ENCODE measurements at places on chromosomes 3 and 15.

- DNase-seq: no peak
Observed at GRCh38 chr15:64017082-64017588, 29.1 kb downstream of the DAPK2 start.

- no peak for DNase-seq
Observed at GRCh38 chr15:71048913-71049675, 66.2 kb upstream of the THSD4 start.

DNA sequence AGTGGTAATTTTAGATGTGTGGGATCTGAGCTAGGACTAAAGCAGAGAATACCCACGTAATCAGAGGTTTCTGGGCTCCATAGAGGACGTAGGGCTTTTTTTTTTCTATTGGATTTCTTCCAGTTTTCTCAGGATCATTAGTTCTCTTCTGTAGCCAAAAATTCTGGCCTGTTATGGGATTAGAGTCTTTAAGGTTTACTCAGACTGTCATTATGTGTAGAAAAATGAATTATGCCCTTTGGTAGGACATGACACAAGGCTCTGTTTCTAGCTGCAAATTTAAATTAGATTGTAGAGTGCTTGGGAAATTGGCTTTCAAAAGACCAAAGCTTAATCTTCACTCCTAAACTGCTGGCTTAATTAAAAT lies 1.9 kb downstream of the SETD5 start:
- no peak for DNase-seq

- no peak for DNase-seq
Observed at GRCh38 chr15:47685141-47685870, 32.0 kb upstream of the SEMA6D start.

GRCh38 chr3:55521064-55521737 lies 34.1 kb upstream of the WNT5A start:
- DNase-seq: no peak

- DNase-seq: no peak
Observed at GRCh38 chr3:186142393-186142932, 33.6 kb upstream of the ETV5 start.

DNA sequence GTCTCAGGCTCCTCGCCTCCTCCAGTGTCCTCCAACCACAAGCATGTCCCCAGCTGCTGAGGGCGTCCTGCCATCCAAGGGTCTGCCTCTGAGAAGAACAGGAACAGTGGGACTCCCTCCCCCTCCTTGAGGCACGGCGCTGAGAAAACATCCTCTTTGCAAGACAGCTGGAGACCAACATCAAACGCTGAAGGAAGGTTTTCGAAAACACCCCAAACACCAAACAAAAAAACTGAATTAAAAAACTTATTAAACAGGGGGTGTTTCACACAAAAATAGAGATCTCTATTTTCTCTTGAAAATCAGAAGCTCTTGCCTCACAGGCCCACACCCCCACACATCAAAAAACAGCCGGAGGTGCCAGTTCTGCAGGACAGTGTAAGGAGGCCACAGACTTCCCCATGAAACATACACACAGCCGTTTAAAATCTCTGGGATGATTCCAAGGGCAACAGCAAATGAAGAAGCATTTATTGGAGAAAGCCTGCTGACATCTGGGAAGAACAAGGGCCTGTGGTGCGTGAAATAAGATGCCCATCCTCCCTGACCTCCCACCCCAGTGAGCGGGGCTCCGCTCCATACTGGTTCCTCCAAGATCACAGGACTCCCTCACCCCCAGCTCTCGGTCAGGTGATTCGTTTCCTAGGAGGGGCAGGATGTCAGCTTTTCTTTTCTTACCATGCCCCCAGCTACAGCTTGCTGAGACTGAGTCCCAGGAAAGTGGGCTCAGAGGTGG lies 71.3 kb downstream of the NUP210 start:
- no peak for DNase-seq

DNA sequence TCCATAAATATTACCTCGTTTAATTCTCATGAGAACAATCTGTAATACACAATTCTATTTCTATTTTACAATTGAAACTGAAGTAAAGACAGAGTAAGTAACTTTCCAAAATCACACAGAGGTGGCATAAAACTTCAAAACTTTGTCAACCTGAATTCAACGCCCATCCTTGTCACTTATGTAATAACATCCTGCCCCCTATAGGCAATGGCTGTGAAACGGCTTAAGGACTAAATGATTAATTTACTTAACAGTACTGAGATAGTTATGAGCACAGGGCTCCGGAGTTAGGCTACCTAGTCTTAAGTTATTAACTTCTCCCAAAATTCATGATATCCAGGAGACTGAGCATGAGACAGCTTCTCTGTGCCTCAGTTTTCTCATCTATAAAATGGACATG lies 293.1 kb upstream of the CHRM5 start:
- DNase-seq: no peak

DNA sequence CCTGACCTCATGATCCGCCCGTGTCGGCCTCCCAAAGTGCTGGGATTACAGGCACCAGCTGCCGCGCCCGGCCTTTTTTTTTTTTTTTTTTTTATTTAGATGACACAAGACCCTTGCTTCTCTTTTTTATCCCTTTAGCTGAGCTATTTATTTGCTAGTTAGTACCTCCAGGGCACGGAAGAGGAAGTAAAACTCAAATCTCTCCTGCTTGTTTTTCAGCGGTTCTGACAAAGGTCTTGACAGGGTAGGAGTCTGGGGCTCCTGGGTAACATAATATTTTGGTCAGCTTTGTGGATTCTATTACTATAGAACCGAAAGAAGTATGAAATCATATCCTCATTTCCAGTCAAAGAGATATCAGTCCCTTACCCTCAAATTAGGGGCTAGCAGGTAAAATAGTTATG lies 44.0 kb upstream of the ETV5 start:
- DNase-seq: no peak

GRCh38 chr15:33561407-33561806 lies 250.6 kb downstream of the RYR3 start:
- DNase-seq: no peak

- no peak for DNase-seq
Observed at GRCh38 chr3:57530071-57530608, 14.0 kb downstream of the DNAH12 start.

DNA sequence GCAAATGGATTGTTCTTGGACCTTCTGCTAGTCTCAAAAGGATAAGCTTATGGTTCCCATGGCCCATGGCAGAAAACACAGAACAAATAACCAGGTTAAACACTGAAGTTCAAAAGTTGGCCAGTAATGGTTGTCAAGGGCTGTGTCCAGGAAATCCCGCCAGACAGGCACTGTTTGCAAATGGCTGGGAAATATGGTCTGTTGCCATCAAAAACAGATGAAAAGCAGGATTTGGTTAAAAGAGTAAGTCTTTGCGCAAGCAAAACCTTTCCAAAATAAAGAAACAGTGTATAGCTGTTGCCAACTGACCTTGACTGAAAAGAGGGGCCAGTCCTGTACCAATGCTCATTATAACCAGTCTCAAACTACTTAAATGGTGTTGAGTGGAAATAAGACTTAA lies 58.6 kb downstream of the WWTR1 start:
- DNase-seq: no peak

DNA sequence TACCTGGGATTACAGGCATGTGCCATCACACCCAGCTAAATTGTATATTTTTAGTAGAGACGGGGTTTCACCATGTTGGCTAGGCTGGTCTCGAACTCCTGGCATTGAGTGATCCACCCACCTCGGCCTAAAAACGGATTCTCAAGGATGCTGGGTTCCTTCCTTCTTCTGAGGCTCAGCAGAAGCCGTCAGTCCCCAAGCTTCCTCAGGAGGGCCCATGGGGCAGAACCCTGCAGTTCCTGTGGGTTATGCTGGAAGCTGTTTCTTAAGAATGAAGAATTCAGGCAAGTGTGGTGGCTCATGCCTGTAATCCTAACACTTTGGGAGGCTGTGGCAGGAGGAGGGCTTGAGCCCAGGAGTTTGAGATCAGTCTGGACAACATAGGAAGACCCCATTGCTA lies 29.0 kb upstream of the ZNF710 start:
- no peak for DNase-seq

DNA sequence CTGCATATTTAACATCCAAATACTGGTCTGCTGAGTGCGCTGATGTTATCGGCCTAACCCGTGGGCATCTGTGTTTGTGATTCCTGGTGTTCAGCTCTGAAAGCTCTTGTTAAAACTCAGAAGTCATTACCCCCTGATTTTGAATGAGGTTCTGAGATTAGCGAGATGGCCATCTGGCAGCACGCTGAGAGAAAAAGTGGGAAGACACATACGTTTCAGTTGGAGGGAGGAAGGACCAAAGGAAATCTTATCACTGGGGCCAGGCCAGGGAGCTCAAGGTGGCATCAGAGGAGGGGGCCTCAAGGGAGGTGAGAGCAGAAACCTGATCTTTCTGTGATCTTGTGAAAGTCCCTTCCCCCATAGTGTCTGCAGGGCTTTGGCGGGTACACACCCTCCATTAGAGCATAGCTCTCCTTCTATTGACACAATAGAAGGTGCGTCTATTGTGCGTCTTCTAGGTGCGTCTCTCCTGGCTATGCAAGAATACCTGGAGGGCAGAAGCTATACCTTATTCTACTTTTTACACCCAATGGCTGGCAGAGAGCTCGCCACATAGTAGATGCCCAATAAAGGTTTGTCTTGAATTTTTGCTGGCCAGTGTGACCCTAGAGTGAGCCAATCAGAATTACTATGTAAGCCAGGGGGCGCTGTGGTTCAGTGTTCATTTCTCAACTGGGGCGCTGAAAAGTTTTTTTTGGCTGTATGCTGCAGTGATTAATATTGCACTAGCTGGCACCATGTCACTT lies 182.4 kb downstream of the SHQ1 start:
- DNase-seq: peak; percentile 70

- no peak for DNase-seq
Observed at GRCh38 chr3:118110211-118110610, 924.4 kb downstream of the IGSF11 start.

DNA sequence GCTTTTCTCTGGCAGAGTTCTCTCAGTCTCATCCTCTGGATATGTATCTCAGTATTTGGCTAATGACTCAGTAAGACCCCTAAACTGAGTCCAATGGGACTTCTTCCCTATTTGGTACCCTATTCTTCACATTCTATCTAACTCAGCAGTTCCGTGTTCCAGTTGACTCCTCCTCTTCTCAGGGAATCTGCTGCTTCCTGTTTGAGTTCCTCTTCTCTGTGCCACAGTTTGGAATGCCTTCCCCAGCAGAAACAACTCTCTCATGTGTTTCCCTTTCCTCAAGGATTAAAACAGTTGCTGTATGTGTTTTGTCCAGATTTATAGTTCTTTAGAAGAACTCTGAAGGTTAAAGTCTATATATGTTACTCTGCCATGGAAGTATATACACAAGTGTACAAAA lies 344.0 kb upstream of the RARB start:
- no peak for DNase-seq

DNA sequence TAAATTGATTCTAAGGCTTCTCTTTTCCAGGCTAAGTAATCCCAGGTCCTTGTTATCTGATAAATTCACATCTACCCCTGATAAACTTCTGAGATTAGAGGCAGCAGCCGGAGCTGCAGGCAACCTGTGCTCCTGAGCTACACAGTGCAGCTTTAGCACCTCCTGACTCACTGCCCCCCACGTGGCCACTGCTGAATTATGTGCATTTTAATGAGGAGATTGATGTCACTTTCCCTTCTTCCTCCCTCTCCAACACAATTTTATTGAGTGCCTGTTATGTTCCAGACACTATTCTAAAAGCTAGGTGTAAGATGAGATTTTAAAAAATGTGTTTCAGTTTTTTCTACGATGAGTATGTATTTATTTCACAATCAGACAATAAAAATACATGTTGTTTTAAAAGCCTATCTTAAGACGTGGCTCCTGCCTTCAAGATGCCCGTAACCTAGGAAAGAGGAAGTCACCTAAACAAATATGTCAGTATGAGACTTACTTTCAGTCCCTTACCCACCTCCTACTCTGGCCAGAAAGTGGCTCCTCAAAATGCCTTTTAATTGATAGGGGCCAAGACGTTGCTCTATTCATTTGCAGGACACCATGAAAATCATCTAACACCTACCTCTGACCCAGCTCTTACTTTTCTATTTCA lies 161.5 kb upstream of the PFN2 start:
- DNase-seq: no peak

DNA sequence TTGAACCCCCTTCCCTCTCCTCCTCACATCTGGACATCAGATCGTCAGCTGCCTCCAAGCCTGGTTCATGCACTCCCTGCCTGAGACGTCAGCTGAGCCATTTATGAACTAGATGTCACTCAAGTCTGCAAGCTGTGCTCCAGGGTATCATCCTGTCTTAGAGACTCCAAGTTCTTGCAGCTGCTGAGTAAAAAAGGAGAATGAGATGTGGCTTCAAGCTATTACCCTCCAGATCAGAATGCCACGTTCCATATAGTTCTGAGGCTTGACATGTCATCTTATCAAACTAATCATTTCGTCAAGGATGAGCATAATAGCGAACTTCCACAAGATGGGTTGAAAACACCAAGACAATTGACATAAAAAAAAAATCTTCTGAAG lies 766.3 kb downstream of the TBL1XR1 start:
- DNase-seq: no peak

- no peak for DNase-seq
Observed at GRCh38 chr15:85752491-85752961, 42.2 kb downstream of the KLHL25 start.

DNA sequence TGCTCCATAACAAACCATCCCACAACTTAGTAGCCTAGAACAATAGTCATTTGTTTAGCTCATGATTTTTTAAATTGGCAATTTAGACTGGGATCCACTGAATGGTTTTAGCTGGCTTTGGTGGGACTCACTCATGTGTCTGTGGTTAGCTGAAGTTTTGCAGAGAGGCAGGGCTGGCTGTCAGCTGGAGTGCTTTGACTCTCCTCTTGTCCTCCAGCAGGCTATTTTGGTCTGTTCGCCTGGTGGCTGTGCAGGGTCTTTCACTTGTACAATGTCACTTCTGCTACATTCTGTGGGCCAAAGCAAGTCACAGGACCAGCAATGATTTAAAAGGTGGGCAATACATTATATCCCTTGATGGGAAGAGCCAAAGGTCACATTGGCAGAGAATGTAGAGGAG lies 1146.5 kb downstream of the ROBO2 start:
- DNase-seq: no peak

- peak; percentile 50 for DNase-seq
Observed at GRCh38 chr3:111998636-111999483, at the start of gene TAGLN3. TSS of gene TAGLN3 (plus strand) at chr3:111998922. CDS start at chr3:111999423, 501 bp downstream.

- no peak for DNase-seq
Observed at GRCh38 chr15:73796331-73796831, 43.2 kb upstream of the INSYN1 start.

GRCh38 chr15:101308604-101309435 lies 13.8 kb upstream of the SNRPA1 start:
- DNase-seq: no peak

DNA sequence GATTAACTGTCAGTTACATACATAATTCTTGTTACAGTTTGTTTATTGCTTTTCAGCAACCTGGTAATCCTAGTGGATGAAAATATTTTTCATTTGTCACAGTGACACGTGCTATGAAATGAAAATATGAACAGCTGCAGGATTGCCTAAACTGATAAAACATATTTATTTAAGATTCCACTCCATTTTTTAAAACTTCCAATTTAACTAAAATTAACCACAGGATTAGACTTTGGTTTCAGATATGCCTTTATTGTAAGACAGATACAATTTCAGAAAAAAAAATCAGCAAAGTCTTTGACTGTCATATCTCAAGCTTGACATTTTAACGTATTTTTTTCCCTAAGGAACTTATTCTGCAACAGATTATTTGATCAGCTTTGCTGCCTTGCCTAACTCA lies 550.7 kb downstream of the ROBO1 start:
- DNase-seq: no peak

- DNase-seq: no peak
Observed at GRCh38 chr3:138220242-138220641, 33.1 kb downstream of the ARMC8 start.
